Endothelial cell (in vitro differentiated cells): ENCODE measurements at places on chromosomes 7 and 10. TPM values are rescaled to one million over a fixed set of nuclear protein-coding genes. Genes with fewer than 3 reads are reported as not detected.

Gene ELOVL3
- not detected for total RNA-seq

GRCh38 chr10:33617381-33618080, 283.1 kb upstream of the NRP1 start:
- DNase-seq: no peak

GRCh38 chr10:62625484-62625883, 179.0 kb upstream of the ADO start:
- DNase-seq: no peak

Gene ASAH2
- 1.7 TPM for total RNA-seq

GRCh38 chr10:76649723-76650127, 987.9 kb downstream of the KCNMA1 start:
- DNase-seq: no peak

Gene ASIC3
- total RNA-seq: 3.4 TPM

DNA sequence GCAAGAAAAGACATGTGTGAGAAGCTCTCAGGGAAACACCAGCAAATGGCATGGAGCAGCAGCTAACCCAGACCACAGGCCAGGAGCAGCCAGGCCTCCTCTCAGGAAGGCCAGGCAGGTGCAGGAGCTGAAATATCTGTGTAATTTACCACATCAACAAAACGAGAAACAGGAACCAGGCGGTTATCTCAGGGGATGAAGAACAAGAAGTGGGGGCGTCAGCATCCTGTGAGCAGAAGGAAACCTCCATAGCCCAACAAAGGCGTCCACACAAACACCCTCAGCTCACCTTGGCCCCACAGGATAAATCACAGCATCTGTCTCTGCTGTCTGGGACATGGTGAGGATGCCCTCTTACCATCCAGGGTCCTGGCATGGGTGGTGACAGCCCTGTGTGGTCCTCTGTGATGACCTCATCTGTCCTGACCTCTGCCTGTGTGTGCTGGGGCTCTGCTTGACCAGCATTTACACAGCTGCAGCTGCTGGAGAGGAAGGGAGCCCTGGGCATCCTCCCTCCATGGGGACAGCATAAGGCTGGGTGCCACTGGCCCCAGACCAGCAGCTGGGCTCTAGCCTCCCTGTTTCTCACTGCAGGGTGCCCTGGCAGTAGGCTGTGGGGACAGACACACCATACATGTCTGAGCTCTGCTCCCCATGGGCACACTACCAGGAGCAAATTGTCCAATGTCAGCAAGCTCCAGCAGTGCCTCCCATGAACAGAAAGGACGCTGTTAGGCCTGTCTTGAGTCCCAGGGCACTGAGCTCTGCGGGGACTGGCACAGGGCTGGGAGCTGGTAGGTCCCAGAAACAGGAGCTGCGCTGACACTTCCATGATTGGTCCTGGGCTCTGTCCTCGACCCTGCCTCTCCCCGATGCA, 34.6 kb downstream of the ANXA8 start:
- no peak for DNase-seq

Gene CD36
- 3.8 TPM for total RNA-seq

Gene BRAT1
- 34.0 TPM for total RNA-seq

Gene PIP
- total RNA-seq: not detected

DNA sequence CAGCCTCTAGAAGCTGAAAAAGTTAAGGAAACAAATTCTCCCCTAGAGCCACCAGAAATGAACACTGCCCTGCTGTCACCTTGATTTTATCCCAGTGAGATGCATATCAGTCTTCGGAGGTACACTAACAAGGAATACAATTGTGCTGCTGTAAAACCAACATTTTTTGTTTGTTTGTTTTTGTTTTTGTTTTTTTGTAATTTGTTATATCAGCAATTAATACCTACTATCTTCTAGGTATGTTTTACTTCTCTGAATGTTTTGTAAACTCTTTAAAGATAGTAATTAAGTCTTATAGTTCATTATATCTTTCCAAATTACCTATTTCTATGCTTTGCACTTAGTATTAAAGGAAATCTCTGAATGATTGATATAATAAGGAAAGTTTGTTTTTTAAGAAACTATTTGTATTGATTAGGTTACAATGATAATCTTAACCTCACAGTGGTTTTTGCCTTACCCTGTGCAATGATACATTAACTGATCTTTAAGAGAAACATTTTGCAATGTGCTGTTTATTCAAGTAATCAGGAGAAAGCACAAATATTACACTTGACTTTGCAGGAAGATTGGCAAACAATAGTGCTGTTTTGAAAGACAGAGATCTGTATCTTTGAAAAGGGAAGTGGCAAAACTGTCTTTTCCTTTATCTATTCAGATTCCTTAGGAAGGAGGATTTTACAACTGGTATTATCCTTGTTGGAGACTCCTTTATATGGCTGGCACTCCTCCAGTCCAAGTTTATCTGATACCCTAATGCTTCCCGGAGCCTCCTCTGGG, 11.3 kb upstream of the HGF start:
- DNase-seq: no peak

DNA sequence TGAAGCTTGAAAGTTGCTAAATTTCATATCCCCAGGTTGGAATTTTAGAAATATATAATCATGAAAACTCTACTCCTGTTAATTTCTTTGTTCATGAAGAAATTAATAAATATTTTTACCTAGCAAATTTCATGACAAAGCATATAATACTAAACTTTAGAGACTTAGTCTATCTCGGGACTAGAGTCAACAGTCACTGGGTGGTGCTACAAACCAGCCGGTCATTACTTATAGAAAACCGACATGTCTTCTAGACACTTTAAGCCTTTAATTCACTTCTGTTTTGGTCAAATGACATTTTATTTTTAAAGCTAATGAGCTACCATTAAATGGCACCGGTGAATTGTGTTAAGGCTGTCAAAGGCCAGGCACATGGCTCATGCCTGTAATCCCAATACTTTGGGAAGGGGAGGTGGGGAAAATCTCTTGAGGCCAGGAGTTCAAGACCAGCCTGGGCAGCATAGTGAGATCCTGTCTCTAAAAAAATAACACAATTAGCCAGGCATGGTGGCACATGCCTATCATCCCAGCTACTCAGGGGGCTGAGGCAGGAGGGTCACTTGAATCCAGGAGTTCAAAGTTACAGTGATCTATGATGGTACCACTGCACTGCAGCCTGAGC, 270.1 kb downstream of the CACNA2D1 start:
- no peak for DNase-seq

DNA sequence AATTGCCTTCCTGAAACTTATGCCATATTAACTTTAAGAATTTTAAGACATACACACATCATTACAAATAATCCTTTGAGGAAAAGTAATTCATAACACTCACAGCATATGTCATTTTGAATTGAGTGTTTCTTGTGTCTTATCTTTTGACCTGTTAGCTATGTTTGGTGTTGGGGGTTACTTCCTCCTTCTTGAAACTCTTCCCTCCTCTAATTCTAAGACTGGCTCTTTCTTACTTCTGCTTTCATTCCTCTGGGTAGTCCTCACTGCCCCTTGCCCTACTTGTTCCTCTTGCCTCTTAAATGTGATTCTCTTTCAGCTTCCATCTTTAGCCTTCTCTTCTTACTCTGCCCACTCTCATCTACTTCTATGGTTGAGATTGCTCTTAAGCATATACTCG, 28.3 kb upstream of the PIP4K2A start:
- no peak for DNase-seq

Gene FKBP9
- total RNA-seq: 218 TPM

GRCh38 chr10:28774051-28774995, 97.0 kb downstream of the BAMBI start:
- DNase-seq: no peak
